DMS 273 treated with DMSO at 0.1 percent for 48 hours (cell line): ENCODE measurements at places on chromosomes 4 and X.

- DNase-seq, result no peak
Measured at GRCh38 chrX:40109288-40110008, 11.7 kb upstream of the BCOR start.

DNA sequence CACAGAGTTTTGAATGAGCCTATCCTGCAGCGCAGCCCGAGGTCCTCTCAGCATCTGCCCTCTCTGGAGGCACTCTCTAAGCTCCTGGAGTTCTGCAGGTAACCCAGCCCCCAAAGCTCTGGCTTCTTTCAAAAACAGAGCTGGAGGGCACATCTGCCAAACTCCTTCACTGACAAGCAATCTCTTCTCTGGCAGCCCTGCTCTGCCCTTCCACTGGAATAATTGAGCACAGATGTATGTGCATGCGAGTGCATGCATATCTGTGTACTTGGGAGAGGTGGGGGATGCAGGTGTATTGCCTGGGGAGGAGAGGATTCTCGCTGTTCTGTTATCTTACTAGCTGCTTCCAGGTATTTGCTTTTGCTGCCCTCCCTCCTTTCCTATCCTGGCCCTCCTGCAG lies 22.2 kb upstream of the PLP1 start:
- DNase-seq, result no peak

GRCh38 chr4:1295405-1296055 lies 5.8 kb downstream of the MAEA start:
- DNase-seq, result no peak

- DNase-seq, result peak; percentile 58
Measured at GRCh38 chr4:143375326-143376073, 38.8 kb downstream of the GAB1 start.

- no peak for DNase-seq
Measured at GRCh38 chr4:138021139-138021830, 220.9 kb downstream of the SLC7A11 start.

DNA sequence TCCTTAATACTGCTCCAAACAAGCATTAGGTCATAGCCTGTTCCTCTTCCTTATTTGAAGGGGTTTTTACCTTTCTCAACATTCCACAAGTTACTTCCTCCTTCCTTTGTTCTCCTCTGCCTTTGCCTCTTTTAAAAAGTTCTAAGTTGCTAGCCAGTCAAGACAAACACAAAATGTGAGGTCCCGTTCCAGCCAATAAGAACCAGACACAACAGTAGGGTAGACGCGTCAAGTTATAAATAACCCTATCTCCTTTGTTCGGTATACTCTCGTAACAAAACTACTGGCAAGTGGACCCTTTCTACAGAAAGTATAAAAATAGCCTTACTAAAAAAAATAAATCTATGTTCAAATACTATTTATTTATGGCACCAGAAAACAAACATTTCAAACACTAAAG lies 6.3 kb upstream of the ACE2 start:
- no peak for DNase-seq

- no peak for DNase-seq
Measured at GRCh38 chr4:145812919-145813318, 125.7 kb downstream of the ZNF827 start.

DNA sequence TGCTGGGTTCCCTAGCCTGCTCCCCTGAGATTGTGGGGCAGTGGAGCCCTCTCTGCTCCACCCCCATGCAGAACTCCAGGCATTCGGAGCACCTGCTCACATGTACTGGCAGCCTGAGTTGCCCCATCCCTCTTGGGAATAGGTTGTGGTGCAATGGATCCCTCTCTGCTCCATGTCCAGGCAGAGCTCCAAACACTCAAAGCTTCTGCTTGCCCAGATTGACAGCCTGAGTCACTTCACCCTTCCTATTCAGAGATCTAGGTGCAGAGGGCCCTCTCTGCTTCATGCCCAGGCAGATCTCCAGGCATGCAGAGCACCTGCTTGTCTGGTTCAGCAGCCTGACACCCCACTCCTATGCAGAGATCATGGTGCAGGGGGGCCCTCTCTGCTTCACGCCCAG lies 18.6 kb upstream of the TEX13B start:
- DNase-seq, result no peak

- no peak for DNase-seq
Measured at GRCh38 chr4:149279331-149279730, 536.3 kb downstream of the IQCM start.

DNA sequence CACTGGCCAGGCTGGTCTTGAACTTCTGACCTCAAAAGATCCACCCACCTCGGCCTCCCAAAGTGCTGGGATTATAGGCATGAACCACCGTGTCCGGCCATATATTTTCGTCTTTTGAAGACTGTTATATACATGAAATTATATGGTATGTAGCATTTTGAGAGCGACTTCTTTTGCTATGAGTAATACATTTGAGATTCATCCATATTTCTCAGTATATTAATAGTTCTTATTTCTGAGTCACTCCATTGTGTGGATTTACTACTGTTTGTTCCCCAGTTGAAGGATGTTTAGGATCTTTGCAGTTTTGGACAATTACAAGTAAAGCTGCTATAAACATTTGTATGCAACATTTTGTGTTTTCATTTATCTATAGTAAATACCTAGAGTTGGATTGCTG lies 34.9 kb downstream of the GNL3L start:
- no peak for DNase-seq
